Stimulated activated CD8-positive, alpha-beta memory T cell treated with anti-CD3 and anti-CD28 coated beads, Interleukin-7, amount 100 ng/mL, for 1 hour (primary cell): ENCODE measurements at places on chromosomes 12 and 14.

GRCh38 chr14:61203081-61203753 lies 77.9 kb downstream of the TMEM30B start:
- DNase-seq, result no peak

- DNase-seq, result no peak
Observed at GRCh38 chr14:104094056-104094708, 8.7 kb downstream of the ASPG start.

- DNase-seq, result no peak
Observed at GRCh38 chr12:100799770-100800169, 5.2 kb downstream of the ANO4 start.

GRCh38 chr12:90199006-90199405 lies 490.4 kb upstream of the ATP2B1 start:
- DNase-seq, result no peak

DNA sequence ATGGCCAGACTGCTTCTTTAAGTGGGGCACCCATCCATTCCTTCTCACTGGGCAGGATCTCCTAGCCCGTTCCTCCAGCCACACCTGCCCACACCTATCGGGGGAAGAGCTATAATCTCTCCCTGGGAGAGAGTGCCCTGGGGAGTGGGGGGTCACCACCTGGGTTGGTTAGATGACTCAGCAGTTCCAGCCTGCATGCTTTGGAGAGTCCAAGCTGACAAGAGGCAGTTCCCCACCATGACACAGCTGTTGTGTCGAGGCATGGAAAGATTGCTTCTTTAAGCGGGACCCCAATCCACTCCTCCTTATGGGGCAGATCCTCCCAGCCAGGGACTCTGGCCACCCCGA lies 52.6 kb upstream of the PPFIA2 start:
- DNase-seq, result no peak

- no peak for DNase-seq
Observed at GRCh38 chr12:127078577-127079350, 1188.2 kb upstream of the TMEM132C start.
